Left renal cortex interstitium (tissue), 4 donors: ENCODE measurements at places on chromosomes 2 and 18.

DNA sequence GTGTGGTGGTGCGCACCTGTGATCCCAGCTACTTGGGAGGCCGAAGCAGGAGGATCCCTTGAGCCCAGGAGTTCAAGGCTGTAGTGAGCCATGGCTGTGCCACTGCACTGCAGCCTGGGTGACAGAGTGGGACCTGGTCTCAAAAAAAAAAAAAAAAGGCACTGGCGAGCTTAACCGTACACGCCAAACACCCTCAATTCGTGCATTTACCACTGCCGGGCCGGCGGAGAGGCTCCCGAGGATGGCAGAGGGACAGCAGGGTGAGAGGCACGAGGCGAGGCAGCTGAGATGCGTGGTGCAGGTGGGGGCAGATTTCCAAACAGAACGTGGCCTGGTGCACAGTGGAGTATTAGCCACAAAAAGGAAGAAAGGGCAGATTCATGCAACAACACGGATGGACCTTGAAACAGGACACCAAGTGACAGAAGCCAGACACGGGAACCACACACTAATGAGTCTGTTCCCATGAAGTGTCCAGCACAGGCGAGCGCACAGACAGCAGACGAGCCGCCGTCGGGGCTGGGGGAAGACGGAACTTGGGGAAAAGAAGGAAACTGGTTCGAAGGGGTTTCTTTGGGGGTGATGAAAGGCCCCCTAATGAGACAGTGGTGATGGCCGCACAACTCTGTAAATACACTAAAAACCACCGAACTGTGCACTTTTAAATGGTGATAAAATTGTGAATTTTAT lies 27.4 kb downstream of the SLC66A2 start:
- DNase-seq: no peak

GRCh38 chr2:175293776-175294175 lies 112.3 kb upstream of the ATP5MC3 start:
- no peak for DNase-seq

DNA sequence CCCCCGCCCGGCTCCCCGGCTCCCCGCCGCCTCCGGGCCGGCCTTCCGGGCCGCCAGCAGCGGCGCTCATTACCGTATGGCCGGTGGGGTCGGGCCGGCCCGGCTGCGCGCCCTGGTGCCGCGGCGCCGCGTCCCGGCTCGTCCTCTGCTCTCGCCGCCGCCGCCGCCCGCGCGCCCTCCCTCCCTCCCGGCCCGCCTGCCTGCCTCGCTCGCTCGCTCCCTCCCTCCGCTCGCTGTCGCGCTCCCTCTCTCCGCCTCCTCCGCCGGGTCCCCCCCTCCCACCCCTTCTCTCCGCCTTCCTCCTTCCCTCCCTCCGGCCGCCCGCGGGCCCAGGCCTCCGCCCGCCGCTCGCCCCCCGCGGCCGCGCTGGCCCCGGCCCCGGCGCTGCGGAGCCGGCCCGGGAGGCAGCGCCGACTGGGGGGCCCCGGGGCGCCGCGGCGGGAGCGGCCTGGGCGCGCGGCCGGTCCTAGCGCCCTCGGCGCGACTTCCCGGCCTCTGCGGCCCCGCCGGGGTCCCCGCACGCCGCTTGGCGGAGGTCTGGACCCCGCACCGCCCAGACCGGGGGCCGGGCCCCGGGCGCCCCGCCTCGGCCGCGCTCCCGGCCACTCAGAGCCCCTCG lies at the start of gene DNMT3A:
Gene DNMT3A (minus strand): TSS at position 173 of the 619 bp plus-strand sequence. CDS start 27,941 bp downstream, outside the sequence.
- no peak for DNase-seq

GRCh38 chr2:226308323-226308680 lies 491.3 kb downstream of the IRS1 start:
- DNase-seq: no peak

DNA sequence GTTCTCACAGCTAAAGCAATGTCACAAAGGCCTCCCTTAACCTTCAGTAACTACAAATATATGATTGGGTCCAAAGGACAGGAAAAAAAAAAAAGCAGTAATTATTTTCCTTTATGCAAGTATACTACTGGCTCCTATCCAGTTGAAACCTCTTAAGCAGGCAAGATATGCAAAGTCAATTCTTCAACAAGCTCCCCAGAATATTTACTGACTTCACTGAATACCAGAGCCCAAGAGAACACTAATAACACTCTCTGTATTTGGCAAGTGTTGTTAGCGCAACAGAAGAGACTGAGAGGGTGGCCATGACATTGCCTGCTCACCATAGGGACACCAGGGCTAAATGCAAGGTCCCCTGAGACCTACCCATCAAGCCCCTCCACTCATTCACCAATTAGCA lies 74.5 kb downstream of the AP1S3 start:
- no peak for DNase-seq

- no peak for DNase-seq
Observed at GRCh38 chr18:34957119-34957863, 83.9 kb upstream of the MAPRE2 start.

DNA sequence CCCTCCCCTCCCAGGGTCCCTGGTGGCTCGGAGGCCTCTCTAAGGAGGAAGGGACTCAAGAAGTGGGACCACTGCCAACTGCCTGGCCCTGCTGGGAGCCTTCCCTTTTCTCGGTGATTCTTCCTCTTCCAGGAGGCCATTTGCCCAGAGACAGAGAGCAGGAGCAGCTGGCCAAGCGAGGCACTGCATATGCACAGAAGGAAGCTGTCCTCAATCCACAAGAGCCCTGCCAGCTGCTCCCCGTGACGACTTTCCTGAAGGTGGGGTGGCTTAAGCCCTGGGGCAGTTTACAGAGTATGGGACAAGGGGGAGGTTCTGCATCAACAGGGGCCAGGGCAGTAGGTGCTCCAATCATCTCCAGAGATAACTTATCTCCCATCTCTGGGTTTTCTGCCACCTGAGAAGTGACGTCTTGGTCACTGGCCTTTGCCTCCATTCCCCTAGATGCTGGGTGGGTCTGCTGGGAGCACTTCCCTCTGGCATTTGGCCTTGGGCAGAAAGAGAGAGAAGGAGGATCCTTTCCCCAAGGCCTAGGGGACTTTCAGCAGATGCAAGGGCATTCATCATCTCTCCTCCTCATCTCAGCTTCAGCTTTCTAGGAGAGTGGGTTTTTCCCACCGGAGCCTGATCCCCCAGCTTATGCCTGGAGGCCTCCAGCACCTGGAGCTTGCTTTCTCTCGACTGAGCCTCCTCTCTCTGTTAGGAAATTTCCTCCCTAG lies 28.5 kb downstream of the CIB4 start:
- DNase-seq: no peak

DNA sequence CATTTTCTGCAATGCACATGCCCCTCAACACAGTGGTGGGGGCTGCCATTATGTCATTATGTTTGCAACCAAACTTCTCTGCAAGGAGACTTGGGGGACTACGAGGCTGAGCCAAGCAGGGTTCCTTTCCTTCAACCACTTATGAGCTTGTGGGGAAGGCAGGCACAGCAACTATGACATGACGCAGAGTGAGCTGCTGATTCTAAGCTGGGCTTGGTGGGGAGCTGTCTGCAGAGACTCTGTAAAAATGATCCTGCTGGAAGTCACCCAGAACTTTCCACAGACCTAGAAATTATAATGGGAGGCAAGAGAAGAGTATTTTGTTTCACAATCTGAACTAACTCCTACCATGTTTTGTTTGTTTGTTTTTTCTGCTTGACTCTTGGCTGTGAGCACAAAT lies 55.6 kb downstream of the INPP5D start:
- DNase-seq: no peak

GRCh38 chr18:8741532-8741931 lies 36.2 kb downstream of the MTCL1 start:
- no peak for DNase-seq

- DNase-seq: no peak
Observed at GRCh38 chr2:84741182-84741822, 139.6 kb downstream of the TRABD2A start.

GRCh38 chr2:202628646-202629198 lies 6.0 kb upstream of the FAM117B start:
- no peak for DNase-seq

- no peak for DNase-seq
Observed at GRCh38 chr18:6484659-6485058, 69.9 kb upstream of the L3MBTL4 start.

- DNase-seq: no peak
Observed at GRCh38 chr2:74004212-74005182, 19.8 kb downstream of the TET3 start.

- DNase-seq: no peak
Observed at GRCh38 chr2:120177001-120177621, 46.1 kb downstream of the TMEM185B start.

GRCh38 chr2:16441431-16441830 lies 224.2 kb downstream of the CYRIA start:
- no peak for DNase-seq

DNA sequence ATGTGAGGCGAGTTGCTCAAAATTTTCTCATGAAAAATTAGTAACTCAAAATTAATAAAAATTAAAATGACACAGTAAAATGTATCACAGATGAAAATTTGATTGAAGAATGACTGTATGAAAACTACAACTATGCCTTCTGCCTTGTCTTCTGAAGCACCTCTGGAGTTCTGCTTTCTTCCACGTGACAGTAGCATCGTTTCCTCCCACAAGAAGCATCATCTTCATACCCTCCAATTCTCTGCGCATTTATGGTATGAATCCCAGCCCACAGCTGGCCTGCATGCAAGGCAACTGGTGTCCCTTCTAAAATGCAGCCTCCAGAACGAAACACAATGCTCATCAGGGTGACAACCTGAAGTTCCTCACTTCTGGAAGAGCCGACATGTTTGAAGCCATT lies 189.9 kb downstream of the MYO1B start:
- no peak for DNase-seq
